Ascending aorta (tissue), 2 donors: ENCODE measurements at places on chromosomes 11 and 22. TPM values are rescaled to one million over a fixed set of nuclear protein-coding genes. Genes with fewer than 3 reads are reported as not detected.

Gene MYBPC3
- total RNA-seq = not detected

Gene LRRC4C
- not detected for total RNA-seq

Gene C11orf91
- not detected for total RNA-seq

Gene LRP5
- 130 TPM for total RNA-seq
